T-cell (primary cell): ENCODE measurements at places on chromosomes 1 and 21.

DNA sequence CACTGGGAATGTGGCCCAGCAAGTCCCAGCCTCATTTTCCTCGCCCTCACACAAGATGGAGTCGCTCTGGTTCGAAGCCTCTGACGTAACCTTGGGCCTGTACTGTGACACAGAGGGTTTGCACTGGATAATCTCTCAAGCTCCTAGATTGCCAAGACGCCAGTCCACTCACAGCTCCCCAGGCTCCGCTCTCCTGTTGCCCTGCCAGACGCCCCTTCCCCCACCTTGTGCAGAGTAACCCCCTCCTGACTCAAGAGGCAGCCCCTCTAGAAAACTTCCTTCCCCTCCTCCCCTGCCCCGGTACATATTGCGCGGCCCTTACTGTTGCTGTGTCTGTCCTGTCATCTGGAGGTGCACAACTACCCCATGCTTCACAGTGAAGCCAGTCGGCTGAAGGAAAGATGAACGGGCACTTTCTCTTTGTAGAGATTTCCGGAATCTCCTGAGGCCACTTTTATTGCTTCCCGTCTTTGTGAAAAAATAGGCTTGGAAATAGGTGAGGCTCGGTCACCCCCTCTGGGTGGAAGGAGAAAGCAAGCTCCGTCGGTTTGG lies 981 bp upstream of the KIAA1614 start:
- DNase-seq, result no peak

DNA sequence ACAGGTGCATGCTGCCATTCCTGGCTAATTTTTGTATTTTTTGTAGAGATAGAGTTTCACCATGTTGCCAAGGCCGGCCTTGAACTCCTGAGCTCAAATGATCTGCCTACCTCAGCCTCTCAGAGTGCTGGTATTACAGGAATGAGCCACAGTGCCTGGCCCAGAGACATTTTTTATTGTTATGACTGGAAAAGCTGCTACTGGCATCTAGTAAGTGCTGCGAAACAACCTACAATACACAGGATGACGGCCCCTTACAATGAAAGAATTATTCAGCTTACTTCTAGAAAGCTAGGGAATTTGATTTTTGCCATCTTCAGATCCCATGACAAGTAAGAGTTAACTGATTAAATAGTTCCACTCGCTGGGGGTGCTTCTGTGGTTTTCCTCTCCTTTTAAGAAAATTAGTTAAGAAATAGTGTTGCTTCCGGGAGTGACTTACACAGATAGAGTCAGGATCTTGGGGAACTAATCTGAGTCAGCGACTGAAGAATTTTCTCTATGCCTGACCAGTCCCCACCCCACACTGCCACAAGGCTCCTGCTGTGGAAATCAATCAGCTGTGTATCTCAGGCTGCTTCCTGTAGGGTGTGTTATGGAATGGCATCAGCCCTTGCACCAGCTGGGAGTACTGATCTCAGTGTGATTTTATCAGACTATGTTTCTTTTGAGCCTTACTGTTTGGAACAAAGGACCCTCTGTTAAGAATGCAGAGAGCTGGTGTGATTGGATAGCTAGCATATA lies 93.0 kb upstream of the BMP8A start:
- DNase-seq, result no peak

- no peak for DNase-seq
Measured at GRCh38 chr1:194322751-194323150, 1136.3 kb upstream of the B3GALT2 start.

DNA sequence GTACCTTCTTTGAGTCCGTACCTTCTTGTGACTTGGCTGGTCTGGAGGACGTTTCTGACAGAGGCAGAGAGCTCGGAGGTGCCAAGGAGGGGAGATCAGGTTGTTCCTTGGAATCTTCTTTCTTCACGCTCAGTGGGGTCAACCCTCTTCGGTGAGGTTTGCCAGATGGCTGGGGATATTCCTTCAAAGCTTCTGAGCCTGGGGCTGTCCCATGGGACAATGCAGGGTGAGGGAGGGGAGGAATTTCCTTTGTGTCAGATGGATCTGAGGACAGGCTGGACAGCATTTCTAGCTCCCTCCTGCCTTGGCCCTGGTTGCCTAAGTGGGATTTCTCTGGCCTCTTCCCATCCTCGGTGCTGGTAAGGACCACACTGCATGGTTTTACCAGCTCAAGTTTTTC lies 95.5 kb upstream of the EDN2 start:
- no peak for DNase-seq

GRCh38 chr1:42379794-42380585 lies 602 bp upstream of the RIMKLA start:
- DNase-seq, result no peak

GRCh38 chr1:115323366-115324004 lies 14.6 kb downstream of the NGF start:
- DNase-seq, result no peak

GRCh38 chr1:201226859-201227488 lies 36.4 kb downstream of the IGFN1 start:
- no peak for DNase-seq

- DNase-seq, result no peak
Measured at GRCh38 chr1:65297706-65298105, 11.6 kb upstream of the DNAJC6 start.

GRCh38 chr1:93502571-93502970 lies 54.7 kb downstream of the FNBP1L start:
- no peak for DNase-seq

DNA sequence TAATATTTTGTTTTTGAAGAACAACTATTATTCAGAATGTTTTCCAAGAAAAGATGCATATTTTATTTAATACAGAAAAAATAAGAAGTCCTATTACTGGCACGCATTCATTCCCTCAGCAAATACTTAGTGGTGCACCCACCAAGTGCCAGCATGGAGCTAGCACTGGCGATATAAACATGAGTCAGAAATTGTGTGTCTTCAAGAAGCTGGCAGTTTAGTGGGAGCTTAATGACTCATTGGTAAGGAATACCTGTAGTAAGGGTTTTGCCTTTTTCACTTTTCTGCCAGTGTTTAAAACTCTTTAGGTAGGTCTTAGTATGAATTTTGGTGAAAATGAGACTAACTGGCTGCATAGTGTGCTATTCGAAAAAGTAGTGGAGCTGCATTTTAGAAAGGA lies 6.3 kb downstream of the MAGI3 start:
- DNase-seq, result no peak

DNA sequence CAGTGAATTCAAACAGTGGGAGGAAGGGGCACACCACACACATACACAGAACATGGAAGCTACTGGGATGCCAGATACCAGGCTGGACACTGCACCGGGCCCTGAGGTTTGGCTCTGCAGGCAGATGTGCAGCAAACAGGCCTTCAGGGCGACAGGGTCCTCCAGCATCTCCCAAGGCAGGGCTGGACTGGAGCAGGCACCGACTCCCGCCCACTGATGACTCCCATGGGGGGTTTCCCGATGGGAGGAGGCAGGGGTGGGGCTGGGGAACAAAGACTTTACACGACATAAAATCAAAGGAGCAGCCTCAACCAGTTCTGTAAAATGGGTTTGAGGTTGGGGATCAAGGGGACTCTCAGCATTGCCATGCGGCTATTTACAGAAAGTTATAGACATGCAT lies 118.1 kb downstream of the SYT2 start:
- DNase-seq, result no peak

DNA sequence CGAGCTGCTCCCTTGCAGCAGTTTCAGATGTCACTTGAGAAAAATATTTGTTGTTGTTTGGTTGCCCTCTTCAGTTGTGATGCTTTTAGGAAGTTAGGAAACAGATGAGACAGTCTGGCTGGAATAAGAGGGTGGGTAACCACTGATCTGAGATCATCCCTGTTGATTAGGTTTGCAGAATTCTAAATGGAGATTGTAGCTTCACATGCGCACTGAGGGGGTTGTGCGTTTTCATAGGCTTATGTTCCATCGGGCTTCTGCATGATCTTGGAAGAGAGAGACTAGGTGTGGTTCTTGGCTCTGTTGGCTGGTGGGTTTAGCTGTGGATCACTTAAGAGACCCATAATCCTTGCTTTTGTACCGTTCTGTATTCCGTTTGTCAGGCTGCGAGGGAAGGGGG lies 108.1 kb downstream of the CAMTA1 start:
- DNase-seq, result no peak

DNA sequence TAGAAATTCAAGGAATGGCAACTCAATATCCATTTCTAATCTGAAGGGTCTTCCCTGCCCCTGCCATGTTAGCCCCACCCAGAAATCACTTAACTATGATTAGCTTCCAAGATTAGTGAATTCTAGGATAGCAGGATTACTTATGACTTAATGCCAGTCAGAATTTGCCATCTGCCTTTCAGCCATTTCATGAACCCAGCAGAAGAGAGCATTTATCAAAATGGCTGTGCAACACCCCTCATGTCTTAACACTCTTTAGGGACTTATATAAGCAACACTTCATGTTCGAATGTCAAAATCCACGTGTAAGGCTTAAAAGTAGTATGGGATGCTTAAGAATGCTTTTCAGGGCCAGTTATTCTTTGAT lies 288.5 kb downstream of the NFIA start:
- no peak for DNase-seq

DNA sequence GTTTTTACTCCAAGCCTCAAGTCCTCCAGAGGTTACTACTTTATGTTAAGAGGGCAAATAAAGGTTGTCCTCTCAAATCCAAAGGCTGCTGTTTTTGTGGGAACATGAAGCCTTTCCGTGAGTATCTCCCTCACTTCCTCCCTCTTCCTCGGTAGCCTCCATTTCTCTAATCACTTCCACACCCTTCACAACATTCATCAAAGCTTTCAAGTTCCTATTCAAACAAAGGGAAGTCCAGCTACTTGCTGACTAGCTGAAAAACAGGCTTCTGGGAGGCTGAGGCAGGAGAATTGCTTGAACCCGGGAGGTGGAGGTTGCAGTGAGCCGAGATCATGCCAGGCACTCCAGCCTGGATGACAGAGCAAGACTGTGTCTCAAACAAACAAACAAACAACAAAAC lies 6.6 kb upstream of the CD48 start:
- DNase-seq, result no peak
